ENCODE measurements at places on chromosomes 12 and 14. TPM values are rescaled to one million over a fixed set of nuclear protein-coding genes. Genes with fewer than 3 reads are reported as not detected.

GRCh38 chr14:91934554-91935285 lies 12.8 kb downstream of the FBLN5 start:
- H3K4me3 ChIP-seq = no peak overlapping the region
- no peak overlapping the region for H3K27ac ChIP-seq
- H3K27me3 ChIP-seq = no peaks in the 10 kb centered on the region

DNA sequence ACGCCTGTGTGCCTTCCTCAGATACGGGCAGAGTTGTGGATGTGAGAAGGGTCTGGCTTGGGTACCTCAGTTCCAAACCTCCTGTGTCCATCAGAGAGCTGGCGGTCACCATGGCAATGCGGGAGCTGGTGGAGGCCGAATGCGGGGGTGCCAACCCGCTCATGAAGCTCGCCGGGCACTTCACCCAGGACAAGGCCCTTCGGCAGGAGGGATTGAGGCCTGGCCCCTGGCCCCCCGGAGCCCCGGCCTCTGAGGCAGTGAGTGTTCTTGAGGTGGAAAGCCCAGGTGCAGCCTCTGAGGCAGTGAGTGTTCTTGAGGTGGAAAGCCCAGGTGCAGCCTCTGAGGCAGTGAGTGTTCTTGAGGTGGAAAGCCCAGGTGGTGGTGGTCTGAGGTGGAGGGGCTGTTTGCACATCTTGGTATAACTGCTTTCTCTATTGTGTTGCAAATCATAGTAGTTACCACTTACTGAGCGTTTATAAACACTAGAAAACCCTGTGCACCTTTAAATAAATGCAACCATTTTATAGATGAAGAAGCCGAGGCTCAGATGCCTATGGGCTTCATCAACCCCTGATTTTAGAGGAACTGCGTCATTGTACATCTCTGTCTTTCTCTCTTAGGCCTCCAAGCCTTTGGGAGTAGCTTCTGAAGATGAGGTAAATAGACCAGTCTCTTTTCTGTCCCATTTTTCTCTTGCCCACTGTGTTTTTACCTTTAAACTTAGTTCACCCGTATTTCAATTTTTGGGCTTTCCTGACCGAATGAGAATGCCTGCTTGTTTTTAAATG lies 976 bp downstream of the PEX5 start:
- peaks cover 20% of the 10 kb centered on the region for H3K4me1 ChIP-seq
- peak overlapping the region; percentile 82 for H3K27ac ChIP-seq
- no peak for DNase-seq
- H3K36me3 ChIP-seq = peaks cover 1% of the 10 kb centered on the region
- peak overlapping the region; percentile 83 for H3K4me3 ChIP-seq

DNA sequence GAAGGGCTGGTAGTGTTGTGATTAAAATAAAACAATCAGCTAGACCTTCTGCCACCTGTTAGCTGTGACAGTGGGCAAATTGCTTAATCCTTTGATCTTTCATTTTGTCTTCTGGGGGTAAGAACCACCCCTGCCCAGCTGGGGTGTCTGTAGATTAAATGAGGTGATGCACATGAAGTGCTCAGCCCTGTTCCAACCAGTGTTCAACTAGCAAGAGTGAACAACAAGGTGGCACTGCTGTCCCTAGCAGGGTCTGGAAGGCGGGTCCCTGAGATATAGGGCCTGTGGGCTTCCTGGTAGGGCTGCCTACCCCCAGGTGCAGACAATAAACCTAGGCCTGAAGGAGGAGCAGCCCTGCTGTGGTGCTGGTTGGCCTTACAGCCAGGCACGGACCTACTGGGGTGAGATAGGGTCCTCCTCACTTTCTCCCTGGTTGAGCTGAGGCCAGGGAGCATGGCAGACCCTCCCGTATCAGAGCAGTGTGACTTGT lies 60.6 kb downstream of the ARL6IP4 start:
- peaks cover 2% of the 10 kb centered on the region for H3K4me1 ChIP-seq
- no peak overlapping the region for H3K27ac ChIP-seq

DNA sequence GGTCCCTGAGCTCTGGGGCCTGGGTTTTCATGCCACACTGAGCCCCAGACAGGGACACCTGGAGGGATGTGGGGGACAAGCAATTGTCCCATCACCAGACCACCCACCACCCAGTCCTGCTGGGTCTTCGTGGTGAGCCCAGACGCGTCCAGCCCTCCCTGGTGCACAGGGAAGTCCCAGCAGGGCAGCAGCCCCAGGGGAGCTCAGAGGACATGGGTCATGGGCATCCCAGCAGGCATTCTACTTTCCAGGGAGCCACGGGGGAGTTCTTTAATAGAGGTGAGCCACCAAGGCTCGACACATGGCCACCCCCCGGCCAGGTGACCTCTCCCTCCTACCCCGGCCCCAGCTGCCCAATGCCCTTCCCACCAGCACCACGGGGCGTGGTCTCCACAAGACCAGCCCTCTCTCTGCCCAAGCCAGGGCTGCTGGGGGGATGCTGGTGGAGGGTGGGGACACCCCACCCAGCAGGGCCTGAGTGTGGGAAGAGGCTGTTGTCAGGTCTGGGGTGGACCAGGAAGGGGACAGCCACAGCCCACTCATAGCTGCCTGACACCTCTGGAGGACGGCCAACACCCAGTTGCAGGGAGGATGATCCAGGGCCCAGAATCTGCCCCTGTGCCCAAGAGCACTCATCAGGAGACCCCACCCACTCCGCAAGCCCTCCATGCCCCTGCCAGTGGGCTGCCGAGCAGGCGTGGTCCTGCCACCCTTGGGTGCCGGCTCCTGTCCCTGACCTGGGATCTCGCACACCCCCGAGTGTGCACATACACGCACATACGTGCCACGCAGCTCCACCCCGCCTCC lies 14.1 kb downstream of the AKT1 start:
- H3K4me3 ChIP-seq = no peak overlapping the region
- H3K4me1 ChIP-seq = peaks cover 10% of the 10 kb centered on the region

- no peak overlapping the region for H3K27ac ChIP-seq
- no peaks in the 10 kb centered on the region for H3K4me1 ChIP-seq
- no peaks in the 10 kb centered on the region for H3K27me3 ChIP-seq
- H3K4me3 ChIP-seq = no peak overlapping the region
- no peaks in the 10 kb centered on the region for H3K36me3 ChIP-seq
Measured at GRCh38 chr12:66241061-66242043, 52.3 kb downstream of the IRAK3 start.

GRCh38 chr14:58680698-58681097 lies 42.9 kb downstream of the DACT1 start:
- no peaks in the 10 kb centered on the region for H3K4me1 ChIP-seq
- no peak for DNase-seq
- no peaks in the 10 kb centered on the region for H3K36me3 ChIP-seq
- no peaks in the 10 kb centered on the region for H3K27me3 ChIP-seq
- no peak overlapping the region for H3K4me3 ChIP-seq

- H3K27ac ChIP-seq = no peak overlapping the region
- H3K4me1 ChIP-seq = no peaks in the 10 kb centered on the region
- DNase-seq = no peak
- H3K36me3 ChIP-seq = no peaks in the 10 kb centered on the region
Measured at GRCh38 chr14:61469781-61470180, 148.4 kb downstream of the PRKCH start.

DNA sequence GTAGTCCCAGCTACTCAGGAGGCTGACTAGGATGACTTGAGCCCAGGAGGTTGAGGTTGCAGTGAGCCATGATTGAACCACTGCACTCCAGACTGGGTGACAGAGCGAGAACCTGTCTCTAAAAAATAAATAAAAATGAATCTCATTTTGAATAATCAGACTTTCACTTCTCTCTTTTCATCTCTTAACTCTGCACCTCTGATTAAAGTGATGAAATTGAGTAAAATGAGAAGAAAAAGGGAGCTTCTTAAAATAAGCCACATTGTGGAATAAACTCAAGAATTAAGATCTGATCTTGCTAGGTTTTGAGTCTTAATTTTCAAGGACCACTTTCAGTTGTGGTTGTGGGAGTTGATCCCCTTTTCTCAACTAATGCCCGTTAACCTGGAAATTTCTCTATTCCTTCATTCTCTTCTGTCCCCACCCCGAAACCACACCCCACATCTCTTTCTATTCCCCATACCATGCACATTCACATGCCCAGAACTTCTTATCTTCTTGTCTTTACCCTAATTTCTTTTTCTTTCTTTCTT lies 70.9 kb upstream of the ETV6 start:
- no peaks in the 10 kb centered on the region for H3K36me3 ChIP-seq
- H3K27ac ChIP-seq = no peak overlapping the region
- H3K4me3 ChIP-seq = no peak overlapping the region
- DNase-seq = no peak
- no peaks in the 10 kb centered on the region for H3K27me3 ChIP-seq

DNA sequence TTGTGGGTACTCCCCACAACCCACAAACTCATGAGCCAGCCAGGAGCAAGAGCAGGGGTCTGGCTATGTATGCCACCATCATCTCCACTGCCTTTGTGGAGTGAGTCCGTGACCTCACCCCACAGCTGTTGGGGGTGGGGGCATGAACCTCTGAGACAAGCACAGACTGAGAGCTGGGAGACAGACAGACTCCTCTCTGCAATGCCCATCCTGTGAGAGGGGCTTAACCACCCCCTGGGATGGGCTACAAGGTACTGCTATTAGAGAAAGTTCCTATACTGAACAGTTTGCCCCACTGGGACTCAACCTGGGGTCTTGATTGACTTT lies 84.5 kb downstream of the PITPNM2 start:
- peaks cover 75% of the 10 kb centered on the region for H3K4me1 ChIP-seq
- H3K27ac ChIP-seq = peak overlapping the region; percentile 35
- DNase-seq = no peak
- H3K27me3 ChIP-seq = no peaks in the 10 kb centered on the region

DNA sequence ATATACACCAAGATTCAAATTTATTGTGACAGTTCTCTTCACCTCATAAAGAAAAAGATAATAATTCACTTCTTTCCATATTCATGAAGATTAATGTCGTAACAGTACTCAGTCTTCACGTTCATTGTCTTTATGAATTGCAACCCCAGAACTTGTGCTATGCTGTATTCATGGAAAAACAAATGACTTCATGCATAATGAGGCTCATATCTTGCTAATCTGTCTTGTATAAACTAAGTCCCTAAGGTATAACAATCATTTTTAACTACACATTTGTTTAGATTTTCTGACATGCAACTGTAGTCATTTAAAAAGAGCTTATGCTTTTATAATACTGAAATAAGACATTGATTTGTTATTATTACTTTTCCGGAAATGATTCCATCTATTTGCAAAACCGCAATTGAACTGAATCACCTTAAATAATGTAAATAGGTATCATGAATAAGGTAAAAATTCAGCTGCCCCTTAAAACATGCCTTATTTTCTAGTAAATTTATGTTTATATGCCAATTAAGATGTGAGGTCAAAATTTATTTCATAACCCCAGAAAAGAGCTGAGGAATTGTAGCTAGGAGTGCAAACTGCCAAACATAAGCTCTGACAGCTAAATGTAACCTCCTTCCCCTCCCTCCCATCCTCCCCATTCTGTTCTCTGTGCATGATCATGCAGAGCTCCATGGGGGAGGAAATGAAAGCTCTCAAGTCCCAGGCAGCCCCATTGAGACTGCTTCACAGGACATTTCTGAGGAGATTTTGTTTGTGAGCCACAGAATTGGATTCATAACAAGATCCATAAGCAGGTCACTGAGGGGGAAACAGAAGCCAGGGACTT lies 301.6 kb downstream of the ATP23 start:
- no peaks in the 10 kb centered on the region for H3K4me1 ChIP-seq
- no peak for DNase-seq
- no peak overlapping the region for H3K4me3 ChIP-seq
- H3K27ac ChIP-seq = no peak overlapping the region
- H3K36me3 ChIP-seq = no peaks in the 10 kb centered on the region
- no peaks in the 10 kb centered on the region for H3K27me3 ChIP-seq

- H3K27ac ChIP-seq = peak within 1 kb of the TSS; percentile 74
- peaks cover 19% of the 10 kb centered on the region for H3K4me1 ChIP-seq
- H3K36me3 ChIP-seq = peaks cover 4% of the 10 kb centered on the region
- peak within 1 kb of the TSS; percentile 81 for H3K4me3 ChIP-seq
- H3K27me3 ChIP-seq = no peaks in the 10 kb centered on the region
- peak; percentile 92 for DNase-seq
Measured at GRCh38 chr12:113185180-113186032, at the start of the genes DDX54 and RITA1. TSS of gene DDX54 (minus strand) at chr12:113185478. CDS start at chr12:113185451, 27 bp downstream. TSS of gene RITA1 (plus strand) at chr12:113185721. CDS start at chr12:113186747, 1,026 bp downstream.

DNA sequence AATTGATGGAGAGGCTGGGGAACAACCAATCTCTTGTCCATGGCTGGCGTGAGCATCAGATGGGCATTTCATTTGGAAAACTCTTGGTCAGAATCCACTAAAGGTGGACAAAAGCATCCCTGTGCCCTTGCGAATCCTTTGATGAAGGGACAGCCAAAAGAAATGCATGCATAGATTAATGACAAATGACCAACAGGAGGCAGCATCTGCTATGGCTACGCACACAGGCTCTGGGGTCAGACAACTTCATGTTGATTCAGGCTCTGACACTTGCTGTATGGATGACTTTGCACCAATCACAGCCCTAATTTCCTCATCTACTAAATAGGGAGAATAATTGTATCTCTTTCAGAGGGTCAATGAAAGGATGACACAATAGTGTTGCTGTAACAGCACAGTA lies 117.5 kb downstream of the ASCL4 start:
- H3K4me3 ChIP-seq = no peak overlapping the region
- no peaks in the 10 kb centered on the region for H3K36me3 ChIP-seq
- H3K27ac ChIP-seq = no peak overlapping the region
- no peaks in the 10 kb centered on the region for H3K4me1 ChIP-seq

GRCh38 chr14:104356020-104356737 lies 217.8 kb downstream of the KIF26A start:
- H3K36me3 ChIP-seq = no peaks in the 10 kb centered on the region
- H3K4me3 ChIP-seq = no peak overlapping the region
- no peak overlapping the region for H3K27ac ChIP-seq
- H3K4me1 ChIP-seq = no peaks in the 10 kb centered on the region
- H3K27me3 ChIP-seq = no peaks in the 10 kb centered on the region

Gene SYCP3
- not detected for total RNA-seq

Gene KCNMB4
- total RNA-seq = 0.84 TPM

Gene RNASE1
- 5.8 TPM for total RNA-seq

Data from liver (tissue), 10 donors.